NCI-H774 (cell line): ENCODE measurements at places on chromosomes 5 and 9.

DNA sequence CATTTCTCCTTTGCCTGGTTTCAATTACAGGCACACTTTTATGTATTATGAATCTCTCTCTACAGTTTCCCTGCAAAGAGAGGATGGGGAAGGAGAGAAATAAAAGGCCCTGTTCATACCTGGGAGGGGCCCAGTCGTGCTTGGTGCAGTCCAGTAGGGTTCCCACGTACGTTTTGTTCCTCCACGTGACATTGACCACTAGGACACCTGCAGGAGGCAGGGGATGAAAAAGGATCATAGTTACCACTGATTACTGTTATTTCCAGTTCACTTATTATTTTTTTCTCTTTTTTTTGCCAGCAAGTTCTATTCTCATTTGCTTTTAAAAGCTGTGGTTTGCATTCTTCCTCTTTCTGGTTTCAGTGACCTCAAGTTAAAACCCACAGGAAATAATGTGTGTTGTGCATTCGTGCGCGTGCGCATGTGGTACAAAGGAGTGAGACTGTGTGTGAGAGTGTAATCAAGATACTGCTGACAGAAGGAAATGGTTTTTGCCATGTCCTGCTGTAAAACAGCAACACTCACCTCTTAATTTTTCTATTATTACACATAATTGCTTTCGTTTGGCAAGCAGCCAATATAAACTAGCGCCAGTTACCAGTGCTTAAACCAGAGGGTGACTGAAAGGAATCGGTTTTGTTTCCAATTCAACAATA, 96.8 kb downstream of the ZNF608 start:
- DNase-seq: peak; percentile 82

DNA sequence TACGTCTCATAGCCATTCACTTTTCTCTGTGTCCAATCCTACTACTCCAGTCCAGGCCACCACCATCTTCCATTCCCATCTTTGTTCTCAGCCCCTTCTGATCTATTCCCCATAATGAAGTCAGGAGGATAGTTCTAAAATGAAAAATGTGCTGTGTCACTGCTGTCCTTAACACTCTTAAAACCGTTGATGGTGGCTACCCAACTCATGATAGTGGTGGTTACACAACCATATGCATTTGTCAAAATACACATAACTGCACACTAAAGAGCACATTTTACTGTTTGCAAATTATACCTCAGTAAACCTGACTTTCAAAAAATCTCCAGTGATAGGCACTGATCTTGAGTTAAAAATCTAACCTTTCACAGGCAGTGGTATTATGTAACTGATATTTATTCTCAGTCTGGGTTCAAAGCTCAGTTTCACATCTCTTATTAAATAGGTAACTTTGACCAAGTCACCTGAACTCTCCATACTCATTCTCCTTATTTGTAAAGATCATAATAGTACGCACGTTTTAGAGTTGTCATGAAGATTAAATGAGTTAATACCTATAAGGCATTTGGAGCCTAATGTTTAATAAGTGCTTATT, 24.6 kb upstream of the ADRB2 start:
- no peak for DNase-seq

DNA sequence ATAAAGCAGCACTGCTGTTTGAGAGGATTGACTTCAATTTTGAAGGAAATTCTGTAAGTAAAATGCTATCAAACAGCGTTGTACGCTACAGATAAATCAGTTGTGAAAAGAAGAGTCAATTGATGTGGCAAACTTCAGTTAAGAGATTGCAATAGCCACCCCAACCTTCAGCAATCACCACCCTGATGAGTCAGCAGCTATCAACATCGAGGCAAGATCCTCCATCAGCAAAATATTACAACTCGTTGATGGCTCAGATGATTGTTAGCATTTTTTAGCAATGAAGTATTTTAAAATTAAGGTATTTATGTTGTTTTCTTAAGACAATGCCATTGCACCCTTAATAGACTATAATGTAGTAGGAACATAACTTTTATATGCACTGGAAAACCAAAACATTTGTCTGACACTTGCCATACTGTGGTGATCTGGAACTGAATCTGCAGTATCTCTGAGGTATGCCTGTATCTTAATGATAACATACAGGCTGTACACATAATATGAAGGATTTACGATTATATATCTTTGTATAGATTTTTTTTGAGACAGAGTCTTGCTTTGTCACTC, 47.5 kb downstream of the VPS13A start:
- no peak for DNase-seq

DNA sequence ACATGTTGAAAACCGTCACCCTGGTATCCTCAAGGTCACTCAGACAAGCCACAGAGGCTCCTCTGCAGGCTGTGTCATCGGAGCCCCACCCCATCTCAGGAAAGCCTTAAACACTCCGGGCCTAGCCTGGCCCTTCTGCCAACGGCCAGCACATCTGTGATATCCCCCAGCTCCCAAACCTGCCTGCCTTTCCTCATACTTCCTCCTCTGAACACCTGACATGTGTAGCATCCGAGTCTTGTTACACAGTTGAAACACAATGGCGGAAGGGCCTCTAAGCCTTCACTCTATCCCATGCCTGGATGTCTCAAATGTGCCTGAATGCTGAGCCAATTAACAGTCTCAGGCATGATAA, 32.9 kb upstream of the TGFBR1 start:
- DNase-seq: no peak

DNA sequence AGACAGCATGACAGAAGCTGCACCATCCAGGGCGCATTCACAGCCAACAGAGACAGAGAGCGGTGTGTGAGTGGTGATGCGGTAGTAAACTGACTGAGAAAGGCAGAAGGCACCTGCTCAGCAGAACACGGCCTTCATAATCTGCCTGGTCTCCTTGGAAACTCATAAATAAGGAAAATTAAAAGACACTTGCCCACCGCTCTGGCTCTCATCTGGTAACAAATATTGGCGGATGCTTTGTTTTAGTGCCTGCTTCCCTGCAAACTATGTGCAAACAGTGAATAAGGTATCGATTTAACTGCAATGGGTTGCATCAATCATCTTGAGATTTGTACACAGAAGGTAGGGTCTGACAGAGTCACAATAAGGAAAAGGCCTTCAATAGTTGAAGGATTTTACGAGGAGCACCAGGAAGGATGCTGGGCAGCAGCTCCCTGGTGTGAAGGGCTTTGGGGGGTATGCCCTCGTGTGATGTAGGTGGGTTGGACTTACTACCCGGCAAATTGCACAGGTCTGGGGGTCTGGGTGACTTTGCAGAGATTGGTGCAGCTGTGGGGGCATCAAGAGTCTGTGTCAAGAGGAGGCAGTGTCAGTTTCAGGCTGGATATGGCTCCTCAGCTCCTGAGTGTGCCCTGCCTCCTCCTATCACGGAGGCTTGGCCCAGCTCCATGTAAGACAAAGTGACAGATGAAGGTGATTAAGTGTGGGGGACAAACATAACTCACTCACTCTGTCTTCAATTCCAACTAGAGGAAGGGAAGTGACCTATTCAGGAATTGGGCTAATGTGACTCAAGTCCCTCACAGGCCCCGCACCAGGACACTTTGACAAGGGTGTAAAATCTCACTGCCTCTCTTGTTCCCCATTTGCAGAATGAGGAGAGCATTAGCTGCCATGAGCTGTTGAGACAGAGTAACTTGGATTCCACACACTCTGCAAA, 166.7 kb downstream of the ICE1 start:
- DNase-seq: no peak

- no peak for DNase-seq
Measured at GRCh38 chr5:63228154-63228553, 649.5 kb downstream of the LRRC70 start.

DNA sequence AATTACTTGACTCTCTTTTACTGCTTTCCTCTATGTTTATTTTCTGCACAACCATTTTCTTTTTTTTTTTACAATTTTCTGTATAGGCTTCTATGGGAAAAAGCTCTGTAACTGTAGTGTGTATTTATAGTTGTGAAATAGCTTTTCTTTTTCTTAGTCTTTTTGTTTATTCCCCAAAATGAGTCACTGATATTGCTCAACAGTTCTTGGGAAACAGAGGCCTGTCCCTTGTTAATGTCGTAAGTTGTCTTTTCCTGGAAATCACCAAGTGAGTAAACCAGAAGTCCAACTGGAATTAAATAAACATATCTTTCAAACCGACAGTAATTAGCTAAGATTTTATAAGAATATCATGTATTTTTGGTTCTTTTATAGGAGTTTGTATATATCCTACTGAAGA, 325.1 kb upstream of the PRR16 start:
- no peak for DNase-seq

DNA sequence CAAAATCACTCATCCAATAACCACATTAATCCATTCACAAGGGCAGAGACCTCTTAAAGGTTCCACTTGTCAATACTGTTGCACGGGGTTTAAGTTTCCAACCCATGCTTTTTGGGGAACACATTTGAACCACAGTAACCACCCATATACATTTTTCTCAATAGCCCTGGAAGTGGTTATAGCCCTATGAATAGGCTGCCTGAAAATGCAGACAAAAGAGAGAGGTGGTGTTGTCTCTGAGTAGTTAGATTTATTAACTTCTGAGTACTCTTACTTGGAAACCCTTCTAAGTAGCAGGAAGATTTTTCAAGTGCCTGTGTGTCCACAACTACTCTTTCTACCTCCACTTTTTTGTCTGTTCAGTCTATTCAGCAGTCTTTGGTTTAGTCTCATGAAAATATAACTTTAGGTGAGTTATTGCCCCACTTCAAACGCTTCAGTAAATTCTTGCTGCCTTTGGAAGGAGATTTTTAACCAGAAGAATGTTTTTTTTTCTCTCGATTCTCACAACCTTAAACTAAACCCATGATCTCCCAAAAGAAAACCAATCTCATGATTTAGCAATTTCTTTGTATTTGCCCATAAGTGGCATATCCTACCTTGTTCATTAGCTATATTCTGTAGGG, 42.6 kb downstream of the ARHGEF28 start:
- DNase-seq: no peak

GRCh38 chr9:110996436-110997220, 41.6 kb downstream of the LPAR1 start:
- DNase-seq: no peak

- no peak for DNase-seq
Measured at GRCh38 chr9:129185402-129185801, 7.3 kb upstream of the IER5L start.

DNA sequence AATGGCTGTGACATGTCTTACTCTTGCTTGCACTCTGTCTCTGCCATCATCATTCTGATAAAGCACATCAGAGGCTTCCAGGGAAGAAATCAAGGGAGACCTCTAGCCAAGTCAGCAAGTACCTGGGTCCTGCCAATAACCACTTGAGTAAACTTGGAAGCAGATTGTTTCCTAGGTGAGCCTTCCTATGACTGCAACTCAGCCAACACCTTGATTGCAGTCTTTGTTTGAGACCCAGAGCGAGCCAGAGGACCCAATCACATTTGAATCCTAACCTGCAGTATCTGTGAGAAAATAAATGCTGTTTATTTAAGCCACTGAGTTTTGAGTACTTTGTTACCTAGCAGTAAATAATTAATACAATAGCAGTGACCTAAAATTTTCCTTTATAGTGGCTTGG, 356.8 kb upstream of the CHD1 start:
- DNase-seq: peak; percentile 10

DNA sequence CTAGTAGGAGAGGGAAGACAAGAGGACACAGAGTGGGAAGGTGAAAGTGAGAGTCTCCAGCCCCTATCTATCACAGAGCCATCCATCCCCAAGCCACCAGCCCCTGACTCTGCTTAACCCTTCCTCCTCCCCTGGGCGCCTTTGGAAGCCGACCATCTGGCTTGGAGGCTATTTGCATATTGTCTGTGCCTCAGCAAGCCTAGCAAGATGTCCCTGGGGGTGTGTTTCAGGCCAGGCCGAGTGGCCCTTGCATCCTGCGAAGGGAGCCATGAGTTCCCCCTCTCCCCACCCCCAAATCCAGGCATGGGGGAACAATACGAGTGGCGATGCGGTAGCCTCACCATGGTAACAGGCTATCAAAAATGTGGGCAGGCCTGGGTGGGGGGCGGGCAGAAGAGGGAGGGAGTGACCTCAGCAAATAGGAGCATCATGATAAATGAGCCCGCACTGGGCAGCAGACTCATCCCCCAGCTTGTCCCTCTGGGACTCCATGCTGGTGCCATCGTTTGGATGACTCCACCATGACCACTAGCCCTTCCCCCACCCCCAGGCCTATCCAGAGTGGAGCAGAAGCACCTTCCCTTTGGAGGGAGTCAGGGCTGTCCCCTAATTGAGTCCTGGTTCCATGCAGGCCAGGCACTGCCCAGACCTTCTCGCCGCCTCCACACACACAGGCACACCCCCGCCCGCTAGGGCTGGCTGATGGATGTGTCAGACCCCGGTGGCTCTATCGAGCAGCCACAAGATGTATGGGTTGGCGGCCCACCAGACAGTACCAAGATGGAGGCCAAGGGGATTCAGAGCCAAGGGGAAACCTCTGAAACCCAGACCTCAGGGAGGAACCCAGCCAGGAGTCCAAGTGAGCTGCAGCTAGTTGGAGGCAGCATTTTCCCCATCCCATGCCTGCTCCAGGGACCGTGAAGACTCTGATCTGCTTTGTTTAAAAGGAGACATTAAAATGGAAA, 14.6 kb downstream of the URM1 start:
- no peak for DNase-seq

- DNase-seq: no peak
Measured at GRCh38 chr9:88682431-88682831, 147.5 kb downstream of the NXNL2 start.

DNA sequence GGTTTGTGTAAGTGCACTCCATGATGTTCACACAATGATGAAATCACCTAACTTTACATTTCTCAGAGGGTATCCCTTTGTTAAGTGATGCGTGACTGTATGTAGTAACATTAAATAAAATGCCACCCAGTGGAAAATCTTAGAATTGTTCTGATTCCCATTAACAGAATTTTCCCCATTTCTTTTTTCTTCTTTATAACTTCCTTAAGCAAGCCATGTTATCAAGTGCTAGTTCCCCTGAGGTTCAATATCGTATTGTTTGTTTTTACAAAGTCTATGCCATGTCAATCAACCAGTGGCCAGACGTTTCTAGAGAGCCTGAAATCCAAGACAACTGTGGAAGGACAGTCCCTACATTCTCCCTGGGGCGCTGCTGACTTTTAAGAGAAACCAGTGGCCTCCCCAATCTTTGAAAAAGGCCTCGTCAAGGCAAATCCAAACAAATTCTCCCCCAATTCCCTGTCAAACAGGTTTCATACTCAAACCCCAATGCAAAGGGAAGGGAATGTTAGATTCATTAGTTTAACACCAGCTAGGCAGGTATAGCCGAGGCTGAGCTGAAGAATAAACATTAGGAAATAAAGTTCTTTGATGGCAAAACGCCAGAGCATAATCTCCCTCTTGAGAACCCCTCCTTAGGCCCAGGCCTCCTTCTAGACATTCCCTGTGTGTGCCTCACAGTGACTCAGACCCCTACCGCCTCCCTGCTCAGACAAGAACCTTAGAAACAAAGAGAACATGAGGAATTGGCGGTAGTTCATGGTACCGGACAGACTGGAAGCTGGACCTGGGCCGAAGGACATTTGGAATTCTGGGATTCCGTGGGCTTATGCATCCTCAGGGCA, 198.7 kb downstream of the GNA14 start:
- no peak for DNase-seq
